ENCODE measurements at places on chromosomes 5 and 9.

- no peak for DNase-seq
Measured at GRCh38 chr9:121300283-121301119, 32.5 kb downstream of the GSN start.

DNA sequence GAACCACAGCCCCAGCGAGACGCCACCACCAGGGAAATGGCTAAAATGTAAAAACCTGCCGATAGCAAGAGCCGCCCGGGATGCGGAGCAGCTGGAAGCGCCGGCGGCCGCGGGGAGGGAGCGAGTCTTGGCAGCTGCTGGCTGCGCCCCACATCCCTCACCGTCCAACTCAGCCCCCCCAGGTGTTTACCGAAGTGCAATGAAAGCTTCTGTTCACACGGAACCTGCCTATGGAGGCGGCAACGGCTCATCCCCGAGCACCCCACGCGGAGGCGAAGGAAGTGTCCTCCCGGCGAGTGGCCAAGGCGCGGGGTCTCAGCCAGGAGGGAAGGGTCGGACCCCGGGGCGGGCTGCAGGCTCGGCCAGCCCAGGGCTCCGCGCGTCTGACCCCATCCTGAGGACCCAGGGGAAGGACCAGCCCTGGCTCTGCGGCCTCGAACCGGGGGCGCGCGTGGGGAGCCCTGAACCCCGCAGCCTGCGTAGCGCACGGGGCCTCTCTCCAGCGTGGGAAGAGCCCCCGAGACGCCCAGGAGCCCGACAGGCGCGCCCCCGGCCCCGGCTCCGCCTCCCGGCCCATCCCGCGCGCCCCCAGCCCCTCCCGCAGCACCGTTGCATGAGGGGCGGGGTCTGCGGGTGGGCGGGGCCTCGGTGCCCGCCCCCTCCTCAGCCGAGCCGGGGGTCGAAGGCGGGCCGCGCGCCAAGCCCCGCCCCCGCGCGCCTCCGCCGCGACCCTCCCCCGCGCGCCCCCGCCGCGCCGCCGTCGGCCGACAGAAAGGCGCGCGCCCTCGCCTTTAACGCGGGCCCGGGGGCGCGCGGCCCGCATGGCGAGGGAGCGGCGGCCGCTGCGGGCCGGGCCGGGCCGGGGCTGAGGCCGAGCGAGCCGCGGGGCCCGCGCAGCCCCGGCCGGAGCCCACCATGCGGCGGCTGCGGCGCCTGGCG lies at the start of gene DIPK1B:
TSS of gene DIPK1B (plus strand) at position 822 of the 939 bp plus-strand sequence. CDS start at position 916, 94 bp downstream.
- no peak for DNase-seq

DNA sequence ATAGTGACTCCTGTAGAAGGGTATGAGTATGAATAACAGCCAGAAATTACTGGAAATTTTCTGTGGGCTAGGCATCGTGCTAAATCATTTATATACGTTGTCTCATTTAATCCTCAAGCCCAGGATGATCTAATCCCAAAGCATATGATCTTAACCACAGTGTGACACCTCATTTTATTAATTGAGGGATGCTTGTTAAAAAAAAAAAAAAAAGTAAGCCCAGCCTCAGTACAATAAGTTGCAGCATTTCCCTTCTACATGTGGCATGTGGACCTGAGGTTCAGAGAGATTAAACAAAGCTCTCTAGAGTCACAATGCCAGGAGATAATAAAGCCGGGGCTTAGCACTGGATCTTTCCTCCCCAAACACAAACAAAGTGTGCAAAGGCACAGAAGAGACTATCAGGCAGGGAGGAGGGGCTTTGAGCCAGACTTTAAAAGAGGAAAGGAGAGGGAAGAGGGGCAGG lies 49.5 kb downstream of the KLF4 start:
- no peak for DNase-seq

- DNase-seq, result no peak
Measured at GRCh38 chr5:142197098-142197497, 88.5 kb downstream of the NDFIP1 start.

GRCh38 chr9:83299094-83299493 lies 236.2 kb upstream of the RASEF start:
- no peak for DNase-seq

GRCh38 chr5:169934990-169935389 lies 45.3 kb downstream of the INSYN2B start:
- DNase-seq, result no peak
